ENCODE measurements at places on chromosomes 3 and 15.

DNA sequence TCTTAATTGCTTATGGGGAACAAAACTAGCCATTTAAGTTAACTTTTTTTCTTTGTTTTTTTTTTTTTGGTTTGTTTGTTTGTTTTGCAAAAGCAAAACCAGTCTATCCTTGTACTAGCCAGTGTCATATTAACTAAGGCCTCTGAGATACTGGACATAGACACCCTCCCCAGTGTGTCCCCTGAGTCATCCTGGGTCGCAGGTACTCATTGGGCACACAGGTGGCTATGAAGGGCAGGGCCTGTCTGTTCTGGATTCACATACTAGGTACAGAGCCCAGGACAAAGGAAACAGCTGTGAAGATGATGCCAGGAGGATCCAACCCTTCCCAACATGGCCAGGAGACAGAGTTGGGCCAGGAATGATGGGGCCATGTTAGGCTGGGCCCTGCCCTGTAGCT, 318.1 kb downstream of the THSD4 start:
- no peak for DNase-seq

GRCh38 chr3:146072061-146072460, 88.9 kb downstream of the PLOD2 start:
- no peak for DNase-seq

DNA sequence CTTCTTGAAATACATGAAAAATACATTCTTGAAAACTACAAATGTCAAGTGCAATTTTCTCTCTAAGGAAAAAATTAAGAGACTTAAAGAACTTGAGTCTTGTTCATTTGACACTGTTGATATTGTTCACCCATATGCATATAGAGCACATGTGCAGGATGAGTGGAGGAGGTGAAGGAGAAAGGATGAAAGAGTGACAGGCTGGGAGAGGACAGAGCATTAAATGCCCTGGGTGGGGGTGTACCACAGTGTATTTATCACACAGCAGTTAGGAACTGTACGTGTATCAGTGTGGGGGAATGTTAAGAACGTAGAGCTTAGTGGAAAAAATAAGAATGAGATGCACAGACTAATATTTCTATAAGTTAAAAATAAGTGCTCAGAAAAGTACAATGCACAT, 45.7 kb downstream of the CTDSPL start:
- DNase-seq: no peak

DNA sequence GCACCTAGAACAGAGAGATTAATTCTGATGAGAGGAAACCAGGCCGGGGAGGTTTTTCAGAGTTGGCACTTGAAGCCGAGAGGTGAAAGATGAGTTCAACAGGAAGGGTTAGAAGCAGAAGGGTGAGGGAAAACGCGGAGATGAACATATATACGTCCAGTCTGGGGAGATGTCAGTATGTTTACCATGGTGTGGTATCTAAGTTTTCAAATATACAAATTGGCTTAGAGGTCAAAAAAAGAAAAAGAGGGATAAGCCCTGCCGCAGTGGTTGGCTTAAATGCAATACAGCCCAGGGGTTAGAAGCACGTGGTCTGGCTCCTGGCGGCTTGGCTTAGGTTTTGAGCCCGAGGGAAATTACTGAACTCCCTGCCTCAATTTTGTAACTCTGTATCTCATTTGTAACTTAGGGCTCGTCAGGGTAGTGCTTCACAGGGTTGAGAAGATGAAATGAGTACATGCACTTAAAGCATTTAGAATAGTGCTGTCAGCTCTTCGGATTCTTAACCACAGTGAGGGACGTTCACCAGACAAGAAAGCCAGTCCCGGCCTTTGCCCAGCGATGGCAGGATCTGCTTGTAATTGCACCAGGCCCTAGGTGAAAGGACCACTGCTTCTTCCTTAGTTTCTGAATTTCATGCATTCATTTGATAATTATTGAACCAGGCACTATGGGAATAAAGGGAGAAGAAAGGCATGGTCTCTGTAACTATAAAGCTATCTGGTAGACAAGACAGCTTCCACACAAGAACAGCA, 6.4 kb downstream of the HES1 start:
- DNase-seq: no peak

GRCh38 chr15:65032801-65033537, 3.5 kb upstream of the MTFMT start:
- DNase-seq: peak; percentile 52

- DNase-seq: no peak
Observed at GRCh38 chr3:9250236-9250635, 790 bp upstream of the SRGAP3 start.

- DNase-seq: no peak
Observed at GRCh38 chr3:43786102-43786501, 95.4 kb downstream of the ABHD5 start.

DNA sequence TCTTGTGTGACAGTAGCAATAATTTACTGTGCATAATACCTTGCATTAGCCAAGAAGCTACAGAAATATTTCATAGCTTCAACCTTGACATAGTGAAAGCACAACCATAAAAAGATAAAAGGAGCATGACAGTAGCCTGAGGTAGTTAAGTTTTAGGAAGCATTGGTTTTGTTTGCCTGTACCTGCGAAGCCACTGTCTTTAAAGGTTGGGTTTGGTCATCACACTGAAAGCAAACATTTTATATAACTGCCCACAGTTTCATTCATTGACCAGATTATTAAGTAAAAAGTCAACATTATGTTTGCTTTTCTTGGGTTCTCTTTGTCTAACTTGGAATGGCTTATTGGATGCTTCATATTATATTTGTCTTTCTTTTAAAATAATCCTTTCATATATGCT, 450.1 kb upstream of the IL12A start:
- DNase-seq: no peak

- DNase-seq: no peak
Observed at GRCh38 chr3:119662604-119663373, 2.4 kb upstream of the POPDC2 start.

DNA sequence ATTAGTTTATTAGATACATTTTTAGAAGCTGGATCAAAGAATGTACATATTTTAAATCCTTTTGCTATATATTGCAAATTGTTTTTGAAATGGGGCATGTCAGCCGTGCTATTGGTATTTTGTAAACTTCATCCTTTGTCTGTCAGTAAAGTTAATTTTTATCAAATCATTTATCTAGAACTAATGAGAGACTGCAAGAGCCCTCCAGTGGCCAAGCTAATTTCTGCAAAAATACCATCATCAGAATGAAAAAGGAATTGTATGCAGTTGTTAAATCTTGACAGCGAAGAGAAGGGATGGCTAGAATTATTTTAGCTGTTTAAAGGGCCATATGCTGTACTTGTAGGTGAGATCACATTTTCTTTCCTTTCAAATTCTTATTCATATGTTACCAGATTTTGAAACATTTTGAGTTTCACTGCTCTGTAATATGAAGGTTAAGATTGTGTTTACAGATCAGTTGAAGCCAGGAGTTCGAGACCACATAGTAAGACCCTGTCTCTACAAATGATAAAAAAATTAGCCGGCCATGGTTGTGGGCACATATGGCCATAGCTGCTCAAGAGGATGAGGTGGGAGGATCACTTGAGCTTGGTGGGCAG, 8.1 kb upstream of the CLDN11 start:
- no peak for DNase-seq

DNA sequence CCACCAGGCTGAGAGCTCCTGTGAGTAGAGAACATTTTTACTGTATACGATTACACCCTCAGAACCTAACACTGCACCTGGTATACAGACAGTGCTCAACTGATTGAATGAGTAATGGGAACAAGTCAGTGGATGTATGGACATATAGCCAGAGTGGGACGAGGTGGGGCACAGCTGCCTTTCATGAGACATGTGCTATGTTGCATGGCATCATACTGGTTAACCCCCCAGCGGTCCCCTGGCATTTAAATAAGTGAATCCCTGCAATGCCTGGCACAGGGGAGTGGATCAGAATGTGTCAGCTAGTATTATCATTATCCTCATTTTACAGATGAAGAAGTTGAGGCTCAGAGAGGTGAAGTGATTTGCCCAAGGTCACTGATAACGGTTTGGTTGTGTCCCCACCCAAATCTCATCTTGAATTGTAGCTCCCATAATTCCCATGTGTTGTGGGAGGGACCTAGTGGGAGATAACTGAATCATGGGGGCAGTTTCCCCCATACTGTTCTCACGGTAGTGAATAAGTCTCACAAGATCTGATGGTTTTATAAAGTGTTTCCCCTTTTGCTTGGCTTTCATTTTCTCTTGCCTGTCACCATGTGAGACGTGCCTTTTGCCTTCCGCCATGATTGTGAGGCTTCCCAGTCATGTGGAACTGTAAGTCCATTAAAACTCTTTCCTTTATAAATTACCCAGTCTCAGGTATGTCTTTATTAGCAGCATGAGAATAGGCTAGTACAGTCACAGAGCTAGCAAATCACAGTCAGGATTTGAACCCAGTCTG, 56.0 kb upstream of the ATP2B2 start:
- no peak for DNase-seq

DNA sequence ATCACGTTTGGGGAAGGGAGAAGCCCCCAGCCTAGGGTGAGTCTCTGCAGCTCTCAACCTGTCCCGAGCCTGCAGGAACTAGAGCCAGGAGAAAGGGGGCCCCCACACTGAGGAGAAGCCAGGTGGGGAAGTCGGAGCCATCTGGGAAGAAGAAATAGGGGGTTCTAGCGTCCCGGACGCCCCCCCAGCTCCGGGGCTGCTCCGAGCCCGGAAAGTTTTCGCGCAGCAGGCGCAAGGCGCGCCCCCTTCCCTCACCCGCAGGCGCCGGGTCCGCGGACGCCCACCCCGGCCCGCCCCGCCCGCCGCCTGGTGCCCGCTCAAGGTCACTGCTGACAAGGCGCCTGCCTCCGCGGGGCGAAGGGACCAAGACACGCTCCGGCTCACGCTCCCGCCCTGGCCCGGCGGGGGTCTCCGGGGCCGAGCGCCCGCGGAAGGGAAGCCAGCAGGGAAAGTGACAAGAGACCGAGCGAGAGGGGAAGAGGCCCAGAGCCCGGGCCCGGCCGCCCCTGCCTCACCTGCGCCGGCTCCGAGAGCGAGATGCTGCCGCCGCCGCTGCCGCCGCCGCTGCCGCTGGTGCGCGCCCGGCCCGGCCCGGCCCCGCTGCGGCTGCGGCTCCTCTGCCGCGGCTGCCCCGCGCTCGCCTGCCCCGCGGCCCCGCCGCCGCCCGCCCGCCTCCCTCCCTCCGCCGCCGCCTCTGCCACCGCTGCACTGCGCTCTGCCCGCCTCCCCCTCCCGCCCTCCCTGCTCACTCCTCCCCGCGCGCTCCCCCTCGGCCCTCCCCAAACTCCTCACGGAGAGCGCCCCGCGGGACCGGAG, 108.4 kb upstream of the SLC6A11 start:
- peak; percentile 18 for DNase-seq

- no peak for DNase-seq
Observed at GRCh38 chr3:98778852-98779413, 15.8 kb downstream of the ST3GAL6 start.

- no peak for DNase-seq
Observed at GRCh38 chr3:149454746-149455145, 19.8 kb upstream of the TM4SF4 start.

DNA sequence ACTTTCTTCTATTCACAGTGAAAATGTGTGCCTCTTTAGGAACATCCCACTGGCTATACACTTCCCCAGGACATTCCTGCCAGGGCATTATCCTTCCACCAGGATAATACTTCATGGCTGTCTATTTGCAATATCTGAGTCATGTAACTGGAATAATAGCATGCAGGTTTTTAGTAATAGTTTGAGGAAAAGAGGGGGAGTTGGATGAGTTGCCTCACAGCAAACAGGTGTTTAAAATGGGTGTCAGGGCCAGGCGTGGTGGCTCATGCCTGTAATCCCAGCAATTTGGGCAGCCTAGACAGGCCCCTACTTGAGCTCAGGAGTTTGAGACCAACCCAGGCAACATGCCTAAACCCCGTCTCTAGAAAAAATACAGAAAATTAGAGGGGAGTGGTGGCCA, 585.9 kb downstream of the DIPK2A start:
- no peak for DNase-seq

DNA sequence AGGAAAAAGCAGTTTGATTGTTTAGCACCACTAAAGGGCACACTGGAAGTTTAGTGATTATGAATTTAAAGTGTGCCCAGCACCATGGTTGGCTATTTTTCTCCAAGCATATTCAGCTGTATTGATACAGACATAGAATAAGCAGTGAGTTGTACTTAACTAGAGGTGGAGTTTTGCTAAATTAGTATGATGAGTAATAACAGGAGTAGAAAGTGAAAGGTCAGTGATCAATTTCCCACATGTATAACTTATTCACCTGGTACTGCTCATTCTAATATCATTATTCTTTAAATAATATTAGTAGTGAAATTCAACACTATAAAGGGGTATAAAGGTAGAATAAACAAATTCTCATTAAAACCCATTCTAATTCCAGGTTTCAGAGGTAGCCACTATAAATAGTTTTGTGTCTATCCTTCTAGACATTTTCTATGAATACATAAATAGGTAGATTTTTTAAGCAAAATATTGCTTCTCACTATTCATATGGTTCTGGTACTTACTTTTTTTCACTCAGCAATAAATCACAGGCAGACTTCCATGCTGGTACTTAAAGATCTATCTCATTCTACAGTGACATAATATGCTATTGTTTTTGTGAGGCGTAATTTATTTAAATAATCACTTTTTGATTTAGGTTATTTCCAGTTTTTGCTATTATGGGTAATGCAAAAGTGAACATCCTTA, 732.9 kb downstream of the VGLL3 start:
- no peak for DNase-seq

- DNase-seq: no peak
Observed at GRCh38 chr3:86934851-86935250, 56.1 kb downstream of the VGLL3 start.

GRCh38 chr15:51030649-51031316, 63.9 kb downstream of the TNFAIP8L3 start:
- no peak for DNase-seq

- no peak for DNase-seq
Observed at GRCh38 chr3:133037436-133037835, 755 bp upstream of the TMEM108 start.

DNA sequence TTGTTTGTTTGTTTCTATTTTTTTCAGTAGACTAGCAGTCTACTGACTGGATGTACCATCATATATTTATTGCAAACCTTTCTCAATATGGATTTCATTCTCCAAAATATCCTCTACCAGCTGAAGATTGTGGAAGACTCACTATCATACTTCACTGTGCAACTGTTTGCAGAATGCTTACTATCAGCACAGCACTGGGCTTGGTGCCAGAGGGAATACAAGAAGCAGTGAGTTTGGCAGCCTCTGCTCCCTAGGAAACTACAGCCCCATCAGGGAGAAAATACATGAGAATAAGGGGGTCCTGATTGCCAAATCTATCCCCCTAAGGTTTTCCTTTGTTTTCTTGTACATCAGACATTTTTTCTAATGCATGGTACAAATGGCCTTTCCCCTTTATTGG, 27.5 kb downstream of the AQP9 start:
- DNase-seq: no peak

DNA sequence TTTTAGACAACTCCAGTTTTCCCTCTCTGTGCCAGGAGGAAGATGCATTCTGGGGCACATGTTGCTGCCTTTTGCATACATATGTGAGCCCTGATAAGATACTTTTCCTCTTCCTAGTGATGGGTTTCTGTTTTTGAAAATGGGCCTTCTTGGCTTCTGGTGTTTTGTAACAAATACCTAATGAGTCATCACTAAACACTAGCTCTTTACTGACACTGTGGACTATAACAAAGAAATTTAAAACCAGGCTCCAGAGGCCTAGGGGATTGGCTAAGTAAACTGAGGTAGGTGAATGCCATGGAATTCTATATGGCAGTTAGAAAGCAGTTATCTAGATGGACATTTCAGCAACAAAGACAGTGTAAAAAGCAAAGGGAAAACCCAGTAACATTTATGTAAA, 93.4 kb upstream of the NR2E3 start:
- DNase-seq: no peak

GRCh38 chr15:101391431-101391830, 96.4 kb upstream of the SNRPA1 start:
- no peak for DNase-seq
